Brain (organoid and tissue), 16 donors: ENCODE measurements at places on chromosomes 5 and 9.

- peak; percentile 22 for DNase-seq
Observed at GRCh38 chr5:151094852-151095245, 14.0 kb upstream of the TNIP1 start.

DNA sequence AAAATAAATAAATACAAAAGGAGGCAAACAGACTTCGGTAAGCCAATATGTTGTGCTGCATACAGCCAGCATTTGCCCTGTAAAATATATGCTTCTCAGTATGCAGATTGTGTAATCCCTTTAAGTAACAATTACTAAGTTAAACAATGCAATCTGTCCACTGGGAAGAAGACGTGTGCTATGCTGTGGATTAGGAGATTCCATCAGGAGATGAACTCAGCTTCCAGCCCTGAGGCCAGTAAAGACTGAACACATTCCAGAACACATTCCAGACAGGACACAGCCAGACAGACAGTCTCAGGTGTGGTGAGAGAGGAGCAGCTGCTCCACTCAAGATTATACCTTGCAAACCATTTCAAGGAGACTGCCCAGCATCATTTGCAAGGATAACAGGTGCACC lies 97.8 kb downstream of the MPDZ start:
- peak; percentile 20 for DNase-seq

- no peak for DNase-seq
Observed at GRCh38 chr9:132973166-132973565, 5.3 kb upstream of the GFI1B start.

DNA sequence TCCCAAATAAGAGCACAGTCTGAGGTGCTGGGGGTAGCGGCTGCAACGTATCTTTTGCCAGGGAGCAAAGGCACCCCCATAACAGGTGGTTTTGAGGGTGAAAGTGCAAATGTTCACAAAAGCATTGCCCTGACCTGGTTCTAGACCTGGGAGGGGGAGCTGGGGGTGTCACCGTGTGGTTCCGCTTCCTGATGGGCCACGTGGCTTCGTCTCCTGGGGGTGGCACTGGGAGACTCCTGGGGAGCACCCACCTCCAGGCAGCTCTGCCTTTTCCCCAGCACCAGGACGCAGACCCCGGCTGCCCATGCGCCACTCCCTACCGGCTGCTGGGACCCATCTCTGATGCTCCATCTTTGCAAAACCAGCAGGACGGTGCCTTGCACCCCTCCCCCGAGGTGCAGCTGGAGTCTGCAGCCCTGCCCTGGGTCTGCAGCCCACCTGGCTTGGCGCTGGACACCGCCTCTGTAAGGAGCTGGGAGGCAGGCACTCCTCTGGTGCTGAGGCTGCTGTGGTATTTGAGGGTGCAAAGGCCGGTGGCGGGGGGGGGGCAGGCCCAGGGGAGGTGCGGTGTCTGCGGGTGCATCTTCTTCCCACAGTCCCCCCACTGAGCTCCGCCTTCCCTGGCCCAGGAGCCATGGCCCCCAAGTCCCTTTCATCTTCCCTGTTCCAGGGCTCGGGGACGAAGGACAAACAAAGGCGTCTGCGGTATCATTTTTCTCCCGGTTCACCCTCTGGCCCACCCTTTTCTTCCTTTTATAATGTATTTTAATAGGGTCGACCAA lies 29.8 kb upstream of the RXRA start:
- DNase-seq = no peak

- DNase-seq = no peak
Observed at GRCh38 chr5:116044073-116044472, 11.8 kb downstream of the ARL14EPL start.

GRCh38 chr5:82635561-82636288 lies 357.6 kb upstream of the RPS23 start:
- no peak for DNase-seq

GRCh38 chr5:151591144-151591819 lies at the start of gene FAT2:
TSS of gene FAT2 (minus strand) at chr5:151591331. CDS start at chr5:151568931, 22,400 bp downstream.
- no peak for DNase-seq

DNA sequence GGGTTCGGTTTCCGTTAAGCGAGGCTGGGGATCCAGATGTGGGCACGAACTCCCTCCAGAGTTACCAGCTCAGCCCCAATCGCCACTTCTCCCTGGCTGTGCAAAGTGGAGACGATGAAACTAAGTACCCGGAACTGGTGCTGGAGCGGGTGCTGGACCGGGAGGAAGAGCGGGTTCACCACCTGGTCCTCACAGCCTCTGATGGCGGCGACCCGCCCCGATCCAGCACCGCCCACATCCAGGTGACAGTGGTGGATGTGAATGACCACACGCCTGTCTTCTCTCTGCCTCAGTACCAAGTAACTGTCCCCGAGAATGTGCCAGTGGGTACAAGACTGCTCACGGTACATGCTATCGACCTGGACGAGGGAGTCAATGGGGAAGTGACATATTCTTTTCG lies 803 bp downstream of the PCDHGA7 start:
- no peak for DNase-seq

GRCh38 chr9:78865737-78866136 lies 568.8 kb downstream of the PSAT1 start:
- no peak for DNase-seq

DNA sequence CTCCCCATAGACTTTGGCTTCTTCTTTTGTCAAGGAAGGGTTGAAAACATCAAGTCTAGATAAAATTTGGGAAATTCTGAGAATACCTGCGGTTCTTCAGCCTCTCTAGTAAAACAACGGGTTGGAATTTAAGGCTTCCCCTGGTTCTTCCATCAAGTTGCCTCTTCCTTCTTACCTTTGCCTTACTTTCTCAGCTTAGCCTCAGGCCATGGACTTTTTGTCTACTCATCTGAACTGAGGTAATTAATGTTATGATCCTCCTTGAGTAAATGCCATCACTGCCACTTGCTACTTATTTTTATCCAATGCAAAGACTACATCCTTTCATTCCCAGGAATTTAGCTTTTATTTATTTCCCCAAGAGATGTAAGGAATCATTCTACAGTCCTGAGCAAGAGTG lies 184.4 kb downstream of the MPDZ start:
- no peak for DNase-seq

DNA sequence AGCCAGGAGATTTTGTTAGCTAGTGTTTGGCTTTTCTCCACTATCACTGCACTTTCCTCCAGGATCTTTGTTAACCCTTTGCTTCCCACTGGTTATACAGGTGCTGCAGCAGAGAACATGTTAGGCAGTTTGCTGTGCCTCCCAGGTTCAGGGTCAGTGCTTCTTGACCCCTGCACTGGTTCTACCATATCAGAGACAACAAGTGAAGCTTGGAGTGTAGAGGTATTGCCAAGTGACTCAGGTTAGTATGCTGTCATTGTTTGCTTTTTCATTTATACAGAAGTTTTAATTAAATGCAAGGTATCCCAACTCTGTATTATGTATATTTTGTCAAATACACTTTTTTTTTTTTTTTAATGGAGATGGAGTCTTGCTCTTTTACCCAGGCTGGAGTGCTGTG lies 68.4 kb downstream of the GAPVD1 start:
- DNase-seq = no peak

GRCh38 chr5:174324680-174325079 lies 279.2 kb downstream of the NSG2 start:
- no peak for DNase-seq

- DNase-seq = no peak
Observed at GRCh38 chr9:133880851-133881661, 111.1 kb downstream of the VAV2 start.

DNA sequence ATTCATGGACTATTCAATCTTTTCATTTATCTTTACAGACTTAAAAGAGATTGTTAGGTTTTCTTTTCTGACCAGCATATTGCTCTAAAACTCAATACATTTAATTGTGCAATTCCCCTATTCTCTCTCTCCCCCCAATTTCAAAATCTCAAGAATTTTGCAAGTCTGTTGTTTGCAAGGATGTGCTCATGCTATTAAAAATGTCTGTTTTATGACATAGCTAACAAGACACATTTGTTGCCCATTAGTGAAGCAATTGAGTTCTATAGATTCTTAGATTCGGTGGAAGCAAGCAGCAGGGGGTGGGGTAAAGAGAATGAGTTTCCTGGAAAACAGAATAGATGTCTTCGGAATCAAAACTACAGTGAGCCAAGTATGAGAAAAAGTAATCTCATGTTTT lies 8.5 kb upstream of the CSNK1A1 start:
- no peak for DNase-seq

GRCh38 chr5:68395302-68395701 lies 179.7 kb downstream of the PIK3R1 start:
- DNase-seq = no peak

DNA sequence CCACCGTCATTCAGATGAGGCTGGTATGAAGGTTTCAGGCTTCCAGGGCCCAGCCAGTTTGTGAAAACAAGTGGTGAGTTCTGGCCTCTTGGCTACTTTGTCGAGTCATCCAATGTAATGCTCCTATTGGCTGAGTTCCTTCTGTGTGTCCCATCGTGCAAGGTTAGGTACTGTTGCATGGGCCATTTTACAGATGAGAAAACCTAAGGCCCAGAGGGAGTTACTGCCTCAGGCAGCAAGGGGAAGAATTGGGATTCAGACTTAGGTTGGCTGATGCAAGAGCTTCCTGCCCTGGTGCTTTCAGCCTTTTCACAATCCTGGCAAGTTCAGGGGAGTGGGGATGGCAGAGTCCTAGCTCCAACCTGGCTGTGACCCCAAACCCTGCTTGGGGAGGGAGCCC lies 17.4 kb upstream of the PITX1 start:
- no peak for DNase-seq

- DNase-seq = no peak
Observed at GRCh38 chr9:121886759-121887485, 206.2 kb downstream of the TTLL11 start.

DNA sequence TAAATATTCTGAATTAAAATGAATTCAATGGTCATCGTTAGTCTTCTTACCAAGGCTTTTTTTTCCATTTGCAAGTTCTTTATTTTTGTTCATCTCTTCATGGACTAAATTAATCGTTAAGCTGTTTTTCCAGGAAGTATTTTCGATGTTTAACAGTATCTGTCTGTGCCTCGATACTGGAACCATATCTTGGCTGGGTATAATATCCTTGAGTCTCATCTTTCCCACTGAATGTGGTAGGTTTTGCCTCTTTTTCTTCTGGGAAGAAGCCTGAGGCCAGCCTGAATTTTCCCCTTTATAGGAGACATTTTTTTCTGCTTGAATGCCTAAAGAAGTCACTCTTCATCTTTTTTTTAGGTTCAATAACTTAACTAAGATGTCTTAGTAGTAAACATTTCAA lies 4.0 kb upstream of the SEPTIN8 start:
- DNase-seq = no peak

GRCh38 chr5:126377424-126377823 lies 45.8 kb upstream of the GRAMD2B start:
- DNase-seq = peak; percentile 38

GRCh38 chr5:43041110-43041668 lies 1.1 kb upstream of the ANXA2R start:
- peak; percentile 39 for DNase-seq

GRCh38 chr9:27483576-27483975 lies 40.5 kb upstream of the IFNK start:
- DNase-seq = no peak

GRCh38 chr9:128087262-128087661 lies 19.2 kb downstream of the SLC25A25 start:
- DNase-seq = no peak

DNA sequence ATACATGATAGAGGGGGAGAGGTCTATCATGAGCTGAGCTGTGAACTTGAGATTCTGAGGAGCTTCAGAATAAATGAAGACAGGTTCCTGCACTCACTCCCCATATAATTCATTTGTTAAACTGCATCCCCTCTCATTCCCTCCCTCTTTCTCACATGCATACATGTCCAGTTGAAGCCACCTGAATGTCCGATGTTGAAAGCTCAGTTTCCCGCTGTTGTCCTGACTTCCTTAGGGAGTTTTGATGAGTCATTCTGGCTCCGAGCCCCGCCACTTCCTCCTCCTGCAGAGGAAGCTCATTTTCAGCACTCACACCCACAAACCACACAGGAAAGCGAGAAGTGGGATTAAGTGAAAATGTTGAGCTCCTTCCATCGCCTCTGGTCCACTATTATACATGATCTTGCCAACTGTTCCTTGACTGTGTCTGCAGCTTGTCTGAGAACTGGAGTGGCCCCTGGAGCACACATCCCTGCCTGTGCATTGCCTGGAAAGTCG lies 121.2 kb downstream of the CEMIP2 start:
- DNase-seq = no peak
